ENCODE measurements at places on chromosomes 12 and 14.

DNA sequence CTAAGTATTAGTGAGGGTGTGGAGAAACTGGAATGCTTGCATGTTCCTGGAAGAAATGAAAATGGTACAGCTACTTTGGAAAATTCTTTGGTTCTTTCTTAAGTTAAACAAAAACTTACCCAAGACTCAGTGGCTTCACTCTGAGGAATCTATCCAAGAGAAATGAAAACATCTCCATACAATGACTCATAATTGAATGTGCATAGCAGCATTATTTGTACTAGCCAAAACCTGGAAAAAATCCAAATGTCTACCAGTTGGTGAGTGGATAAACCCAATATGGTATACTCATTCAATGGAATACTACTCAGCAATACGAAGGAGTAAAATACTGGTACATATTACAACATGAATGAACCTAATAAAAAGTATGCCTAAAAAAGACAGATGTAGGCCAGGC is 18.0 kb upstream of the CRACR2A start:
- DNase-seq = no peak

GRCh38 chr12:132584429-132584828 is 26.0 kb downstream of the LRCOL1 start:
- no peak for DNase-seq

DNA sequence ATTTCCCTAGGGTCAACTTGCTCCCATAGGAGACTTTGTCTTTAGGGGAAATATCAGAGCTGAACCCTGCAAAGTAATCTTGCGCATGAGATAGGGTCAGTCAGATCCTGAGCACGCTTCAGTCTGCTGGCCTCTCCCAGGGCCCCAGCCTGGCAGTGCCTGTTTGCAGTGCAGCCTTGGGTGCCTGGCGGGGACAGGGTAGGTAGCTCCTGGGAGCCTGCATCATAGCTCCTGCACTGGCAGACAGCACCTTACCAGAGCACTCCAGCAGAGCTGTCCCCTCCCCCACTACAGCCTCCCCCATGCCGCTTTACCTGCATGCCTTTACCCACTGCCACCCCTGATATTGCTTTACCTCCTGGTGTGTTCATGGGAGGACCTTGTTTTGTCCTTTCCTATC is 237.3 kb downstream of the CCDC59 start:
- no peak for DNase-seq

DNA sequence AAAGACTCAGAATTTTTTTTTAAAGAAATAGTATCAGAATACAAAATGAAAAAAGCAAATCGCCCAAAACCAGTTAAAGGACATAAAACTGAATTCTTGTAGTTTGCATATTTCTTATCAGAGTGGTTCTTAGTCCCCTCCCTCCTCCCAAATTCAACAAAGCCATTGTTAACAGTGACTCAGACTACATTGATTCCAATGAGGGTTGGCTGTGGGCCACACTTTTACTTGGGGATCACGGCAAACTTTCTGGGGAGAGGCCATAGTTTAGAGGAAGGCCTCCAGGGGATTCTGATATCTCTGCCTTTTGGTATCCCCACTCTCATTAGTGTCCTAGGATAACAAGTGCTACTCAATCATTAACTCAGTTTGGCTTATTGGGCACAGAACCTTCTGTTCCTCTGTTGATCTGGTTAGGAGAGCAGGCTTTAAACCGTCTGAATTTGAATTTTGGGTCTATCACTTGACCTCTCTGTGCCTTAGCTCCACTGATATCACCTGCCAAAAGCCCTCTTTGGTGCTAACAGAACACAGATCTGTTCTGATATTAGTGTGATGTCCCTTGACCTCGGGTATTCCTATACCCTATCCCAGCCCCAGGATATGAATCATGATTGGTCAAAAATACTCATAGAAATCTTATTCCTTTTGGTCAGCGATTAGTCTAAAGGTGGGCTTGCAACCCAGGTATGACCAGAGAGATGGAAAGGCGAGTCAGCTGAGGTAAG is 45.2 kb upstream of the APPL2 start:
- DNase-seq = no peak

DNA sequence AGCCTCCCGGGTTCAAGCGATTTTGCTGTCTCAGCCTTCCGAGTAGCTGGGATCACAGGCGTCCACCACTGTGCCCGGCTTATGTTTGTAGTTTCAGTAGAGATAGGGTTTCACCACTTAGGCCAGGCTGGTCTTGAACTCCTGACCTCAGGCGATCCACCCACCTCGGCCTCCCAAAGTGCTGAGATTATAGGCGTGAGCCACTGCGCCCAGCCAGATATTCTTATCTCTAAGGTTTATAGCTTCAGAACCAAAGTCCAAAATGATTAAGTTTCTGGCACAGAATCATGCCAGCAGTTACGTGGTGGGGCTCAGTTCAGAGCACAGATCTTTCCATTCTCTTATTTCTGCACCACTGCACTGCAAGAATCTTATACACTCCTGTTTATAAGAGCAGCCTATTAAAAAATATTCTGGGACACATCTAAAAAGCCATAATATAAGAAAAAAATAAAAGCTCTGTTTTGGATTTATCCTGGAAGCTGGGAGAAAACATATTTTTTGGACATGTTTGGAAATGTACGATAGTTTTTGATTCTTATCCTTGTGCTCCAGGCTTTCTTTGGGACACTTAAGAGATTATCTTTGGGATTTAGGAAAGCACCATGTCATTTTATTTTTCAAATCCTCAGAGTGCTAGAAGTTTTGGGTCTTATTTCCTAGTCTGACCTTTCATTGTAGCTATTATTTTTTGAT is 129.6 kb downstream of the LMNTD1 start:
- no peak for DNase-seq

DNA sequence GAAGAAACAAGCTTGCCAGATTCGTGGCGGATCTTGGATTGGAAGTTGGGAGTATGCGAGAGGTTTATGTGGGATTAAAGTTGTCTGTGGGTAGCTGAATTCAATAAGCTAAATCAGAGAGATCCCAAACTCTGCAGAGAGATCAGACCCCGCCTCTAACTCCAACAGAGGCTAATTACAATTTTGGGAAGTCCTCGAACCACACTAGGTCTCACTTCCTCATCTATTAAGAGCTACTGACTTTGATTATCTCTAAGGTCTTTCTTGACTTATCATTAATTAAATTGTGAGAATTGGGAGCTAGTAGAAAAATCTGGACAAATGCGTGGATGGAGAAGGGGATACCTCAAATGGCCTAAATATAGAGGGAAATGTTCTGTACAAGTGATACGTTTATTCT is 9.1 kb downstream of the NTF3 start:
- DNase-seq = no peak

- no peak for DNase-seq
Observed at GRCh38 chr12:128726886-128727285, 96.9 kb downstream of the SLC15A4 start.

DNA sequence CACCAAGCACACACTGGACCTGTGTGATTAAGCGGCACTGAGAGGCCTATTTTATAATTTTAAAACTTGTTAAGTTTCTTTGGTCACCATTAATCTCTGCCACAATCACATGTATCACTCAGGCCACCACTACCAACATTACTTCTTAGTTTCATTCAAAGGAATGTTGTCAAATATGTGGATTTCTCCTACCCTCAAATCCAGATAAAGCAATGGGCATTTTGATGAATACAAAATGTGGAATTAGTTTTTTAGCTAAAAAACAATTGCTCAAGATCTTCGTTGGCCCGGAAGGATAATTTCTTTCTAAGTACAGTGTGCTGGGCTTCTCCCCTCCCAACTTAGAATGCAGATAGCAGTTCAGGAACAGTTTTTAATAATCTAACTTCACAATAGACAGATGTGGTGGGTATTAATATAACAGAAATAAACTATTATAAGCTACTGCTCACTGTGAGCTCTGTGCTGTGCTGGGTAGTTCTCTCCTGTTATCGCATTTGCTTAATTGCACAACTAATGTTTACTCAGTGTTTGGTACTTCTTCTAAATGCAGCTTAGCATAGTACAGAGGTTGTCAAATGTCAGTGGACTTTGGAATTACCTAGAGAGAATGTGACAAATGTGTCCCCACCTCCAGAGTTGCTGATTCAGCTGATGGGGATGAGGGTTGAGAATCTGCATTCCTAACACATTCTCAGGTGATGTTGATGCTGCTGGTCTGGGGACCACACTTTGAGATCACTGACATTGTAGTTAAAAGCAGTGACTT is 266.7 kb upstream of the AMIGO2 start:
- no peak for DNase-seq

DNA sequence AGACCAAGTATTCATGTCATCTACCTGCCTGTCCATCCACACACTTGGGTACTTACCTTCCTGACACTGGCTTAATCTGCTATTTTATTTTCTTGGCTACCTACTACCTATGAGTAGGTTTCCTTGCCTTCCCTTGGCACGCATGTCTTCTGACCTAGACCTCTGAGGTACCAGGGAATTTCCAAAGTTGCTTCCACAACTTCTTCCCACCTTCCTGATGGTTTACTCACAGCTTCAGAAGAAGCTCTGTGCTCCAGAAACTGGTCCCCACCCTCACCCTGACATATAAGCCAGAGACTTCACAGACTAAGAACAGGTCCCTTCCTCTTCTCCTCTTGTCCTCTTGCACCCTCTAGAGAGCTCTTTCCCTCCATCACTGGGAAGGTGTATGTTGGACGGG is 35.7 kb upstream of the DDX11 start:
- DNase-seq = no peak

Measured in amniotic stem cell (primary cell).